Stimulated activated CD8-positive, alpha-beta memory T cell treated with anti-CD3 and anti-CD28 coated beads, Interleukin-2, amount 100 ng/mL, for 1 hour (primary cell): ENCODE measurements at places on chromosomes 12 and 14.

GRCh38 chr14:20143911-20144310 is 5.3 kb downstream of the OR4N5 start:
- no peak for DNase-seq

DNA sequence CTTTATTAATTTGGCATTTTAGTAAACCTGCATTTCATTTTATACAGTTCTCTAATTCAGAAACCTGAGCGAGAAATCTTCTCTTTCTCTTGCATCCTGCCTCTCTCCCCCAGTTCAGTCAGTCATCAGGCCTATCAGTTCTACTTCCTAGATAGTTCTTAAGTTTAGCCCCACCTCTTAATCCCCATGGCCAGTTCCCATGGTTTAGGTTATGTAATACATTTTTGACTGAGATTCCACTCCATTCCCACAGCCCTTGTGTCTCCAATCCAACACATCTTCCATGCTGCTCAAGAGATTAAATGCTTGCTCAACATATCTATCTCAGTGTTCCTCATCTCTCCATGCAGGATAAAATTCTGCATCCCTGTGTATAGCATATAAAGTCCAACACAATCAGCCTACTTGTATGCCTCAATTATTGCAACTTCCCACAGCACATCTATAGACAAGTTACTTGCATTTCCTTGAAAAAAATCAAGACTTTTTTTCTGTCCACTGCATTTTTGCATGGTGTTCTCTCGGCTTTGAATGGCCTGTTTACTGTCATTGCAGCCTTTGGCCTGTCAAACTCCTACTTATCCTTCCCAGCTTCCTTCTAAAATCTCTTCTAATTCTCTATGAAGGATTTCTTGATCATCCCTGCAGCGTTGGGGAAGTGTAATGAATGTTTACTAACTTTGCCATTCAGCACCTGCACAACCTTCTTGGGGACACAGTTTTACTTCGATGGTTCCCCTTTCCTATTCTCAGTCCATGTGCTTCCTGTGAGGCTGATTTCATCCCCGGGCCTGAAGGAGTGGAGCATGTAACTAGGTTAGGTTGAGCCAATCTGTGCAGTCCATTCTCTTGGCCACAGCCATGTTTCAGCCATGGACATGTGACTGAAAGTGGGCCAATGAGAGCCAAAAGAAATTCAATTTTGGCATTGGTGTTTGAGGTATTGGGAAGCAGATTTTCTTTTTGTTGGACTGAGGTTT is 80.8 kb downstream of the DACT1 start:
- DNase-seq: no peak

DNA sequence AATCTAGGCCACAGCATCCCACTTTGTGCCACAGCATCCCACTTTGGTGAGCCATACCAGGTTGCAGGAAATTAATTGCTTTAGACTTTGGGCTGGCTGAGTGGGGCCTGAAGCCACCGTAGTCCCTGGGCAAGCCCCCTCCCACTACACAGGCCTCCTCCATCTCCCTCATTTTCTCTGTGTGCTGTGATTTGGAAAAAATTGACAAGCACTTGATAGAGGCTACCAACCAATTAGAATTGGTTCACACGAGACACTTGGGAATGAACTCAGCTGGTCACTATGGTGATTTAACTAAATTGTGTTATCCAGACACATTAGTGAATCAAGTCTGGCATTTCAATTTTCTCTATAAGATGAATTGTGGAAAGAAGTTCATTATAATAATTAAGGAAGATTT is 481.1 kb downstream of the DIO2 start:
- DNase-seq: no peak

DNA sequence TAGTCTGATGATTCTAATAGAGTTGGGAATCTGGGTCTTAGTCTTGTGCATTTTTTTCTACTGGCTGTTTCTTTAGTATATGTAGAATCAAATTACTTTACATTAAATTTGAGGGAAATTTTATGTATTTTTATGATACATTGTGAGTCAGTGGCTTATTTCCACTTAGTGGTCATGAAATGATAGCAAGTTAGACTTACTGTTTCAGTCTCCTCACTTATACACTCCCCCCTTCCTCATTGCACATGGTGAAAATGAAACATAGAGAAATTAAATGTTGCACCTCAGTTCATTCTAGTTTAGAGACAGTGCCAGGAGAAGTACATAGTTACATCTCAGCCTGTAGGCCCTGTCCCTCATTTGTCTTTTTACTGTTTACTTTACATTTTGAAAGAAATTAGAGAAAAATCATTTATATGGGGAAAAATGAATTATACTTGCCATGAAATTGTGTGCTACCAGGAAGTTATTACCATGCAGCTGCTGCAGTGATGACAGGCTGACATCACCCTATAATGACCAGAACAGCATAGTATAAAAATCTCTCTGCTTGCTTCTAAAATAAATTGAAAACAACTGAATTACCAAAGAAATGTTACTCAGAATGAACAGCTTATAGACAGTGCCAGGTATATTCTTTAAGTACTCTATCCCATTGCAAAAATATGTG is 113.2 kb downstream of the TRMT5 start:
- DNase-seq: no peak

DNA sequence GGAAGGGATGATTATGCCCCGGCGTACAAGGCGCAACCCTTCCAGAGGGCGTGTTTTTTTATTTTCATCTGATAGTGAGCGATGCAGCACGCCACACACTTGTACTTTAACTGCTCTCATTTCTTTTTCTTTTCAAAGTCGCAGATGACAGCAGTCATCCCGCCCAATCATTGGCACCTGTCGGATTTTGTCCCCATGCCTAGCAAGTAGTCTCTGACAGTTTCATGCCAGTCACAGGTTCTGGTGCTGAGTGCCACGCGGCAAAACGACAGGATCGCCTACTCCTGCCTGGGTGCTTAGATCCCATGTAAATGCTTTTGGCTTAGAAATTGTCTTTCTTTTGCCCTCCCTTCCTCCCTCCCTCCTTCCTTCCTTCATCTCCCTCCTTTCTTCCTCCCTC is 117.7 kb downstream of the GLT1D1 start:
- DNase-seq: no peak

GRCh38 chr14:89654998-89655397 is 238.0 kb upstream of the FOXN3 start:
- no peak for DNase-seq
